Cortex of kidney (tissue), 1 donor: ENCODE measurements at places on chromosomes 16 and 17.

DNA sequence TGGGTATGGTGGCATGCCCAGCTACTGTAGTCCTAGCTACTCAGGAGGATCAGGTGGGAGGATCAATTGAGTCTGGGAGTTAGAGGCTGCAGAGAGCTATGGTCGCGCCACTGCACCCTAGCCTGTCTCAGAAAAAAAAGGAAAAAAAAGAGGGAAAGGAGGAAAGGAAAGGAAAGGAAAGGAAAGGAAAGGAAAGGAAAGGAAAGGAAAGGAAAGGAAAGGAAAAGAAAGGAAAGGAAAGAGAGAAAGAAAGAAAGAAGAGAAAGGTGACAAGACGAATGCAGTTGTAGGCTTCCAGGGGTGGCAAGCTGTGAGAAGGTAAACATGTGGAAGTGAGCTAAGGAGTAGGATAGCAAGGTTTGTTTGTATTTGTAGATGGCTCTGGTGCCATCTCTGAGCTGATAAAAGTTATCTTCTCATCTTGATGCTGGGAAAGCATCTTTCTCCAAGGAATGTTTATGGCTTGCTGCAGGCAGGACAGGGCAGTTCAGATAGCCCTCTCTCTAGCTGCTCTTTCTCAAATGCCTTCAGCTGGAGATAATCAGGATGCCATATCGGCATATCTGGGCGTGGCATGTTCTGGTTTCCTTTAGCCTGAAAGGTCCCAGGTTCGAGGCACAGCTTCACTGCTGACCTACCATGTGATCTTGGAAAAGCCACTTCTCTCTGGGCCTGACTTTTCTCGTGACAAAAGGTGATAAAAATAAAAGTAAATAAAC is 2.8 kb upstream of the NOS2 start:
- DNase-seq, result no peak

- DNase-seq, result no peak
Observed at GRCh38 chr17:37389160-37389559, 13.4 kb downstream of the C17orf78 start.

- no peak for DNase-seq
Observed at GRCh38 chr17:48126532-48126850, 18.9 kb downstream of the SNX11 start.

DNA sequence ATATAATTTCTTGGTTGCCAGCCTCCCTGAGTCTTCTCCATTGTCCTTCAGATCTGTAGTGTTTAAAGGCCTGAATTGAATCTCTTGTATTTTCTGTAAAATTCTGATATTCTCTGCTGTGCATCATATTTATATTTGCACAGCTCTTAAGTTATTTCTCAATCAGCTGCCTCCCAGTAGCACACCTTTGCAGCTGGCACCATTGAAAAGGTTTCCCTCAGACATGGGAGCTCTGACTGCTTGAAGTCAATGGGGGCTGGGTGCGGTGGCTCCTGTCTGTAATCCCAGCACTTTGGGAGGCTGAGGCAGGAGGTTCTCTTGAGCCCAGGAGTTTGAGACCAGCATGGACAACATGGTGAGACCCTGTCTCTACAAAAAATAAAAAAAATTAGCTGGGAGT is 40.4 kb downstream of the PITPNC1 start:
- DNase-seq, result no peak

- no peak for DNase-seq
Observed at GRCh38 chr17:34672176-34672785, 92.9 kb downstream of the TMEM132E start.

GRCh38 chr17:41367426-41368075 is 2.1 kb downstream of the KRT33B start:
- DNase-seq, result no peak

DNA sequence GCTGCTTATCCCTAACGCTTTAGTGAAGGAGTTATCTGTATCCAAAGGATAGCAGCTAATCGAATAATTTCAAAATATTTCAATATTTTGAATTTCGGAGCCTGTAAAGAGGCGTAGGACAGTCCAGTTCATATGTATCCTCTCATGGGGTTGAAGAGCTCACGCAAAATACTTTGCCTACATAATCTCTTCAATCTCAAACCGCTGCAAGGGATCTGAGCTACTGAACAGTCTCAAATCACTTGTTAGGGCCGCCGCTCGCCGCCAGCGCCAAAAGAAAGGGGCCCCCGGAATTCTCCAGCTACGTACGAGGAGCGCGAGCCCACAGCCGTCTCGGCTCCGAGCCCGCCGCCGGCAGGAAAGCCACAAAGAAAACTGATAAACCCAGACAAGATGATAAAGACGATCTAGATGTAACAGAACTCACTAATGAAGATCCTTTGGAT is 601 bp upstream of the RFWD3 start:
- DNase-seq, result no peak

GRCh38 chr16:81492311-81492761 is 47.7 kb downstream of the CMIP start:
- no peak for DNase-seq

DNA sequence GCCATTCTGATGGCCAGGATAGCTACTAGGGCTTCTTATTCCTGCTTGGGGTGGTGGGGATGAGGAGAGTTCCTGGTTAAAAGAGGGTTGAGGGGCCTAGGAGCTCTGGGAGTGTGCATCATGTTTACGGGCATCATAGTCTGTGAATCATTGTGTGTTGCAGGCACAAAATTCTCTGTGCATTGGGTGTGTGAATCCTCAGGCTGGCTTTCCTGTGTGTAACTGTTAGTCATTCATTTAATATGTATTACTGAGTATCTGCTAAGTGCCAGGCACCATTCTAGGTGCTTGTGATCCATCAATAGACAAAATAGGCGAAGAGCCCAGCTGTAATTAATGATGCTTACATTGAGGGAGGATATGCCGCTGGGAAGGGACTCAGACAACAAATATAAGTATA is 5.8 kb downstream of the PPY start:
- DNase-seq, result no peak

DNA sequence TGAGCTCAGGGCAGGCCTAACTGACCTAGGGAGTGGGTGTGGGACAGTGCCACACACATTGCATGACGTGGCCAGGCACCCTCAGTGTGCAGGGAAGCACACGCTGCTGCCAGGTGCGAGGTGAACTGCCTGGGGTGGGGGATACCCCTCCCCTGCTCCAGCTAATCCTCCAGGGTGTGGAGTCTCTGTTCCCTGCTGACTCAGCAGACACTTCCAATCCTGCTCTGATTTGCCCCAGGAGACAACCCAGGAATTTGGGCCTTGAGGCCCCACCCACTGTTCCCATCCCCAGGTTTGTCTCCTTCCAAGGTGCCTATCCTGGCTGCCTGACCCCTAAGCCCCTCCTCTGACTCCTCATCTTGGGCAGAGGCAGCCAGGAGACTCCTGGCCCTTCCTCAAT is 10.7 kb downstream of the DLX3 start:
- no peak for DNase-seq

- DNase-seq, result no peak
Observed at GRCh38 chr17:38958756-38959155, 8.4 kb downstream of the FBXO47 start.

- DNase-seq, result no peak
Observed at GRCh38 chr17:63623786-63624530, 1.7 kb downstream of the MAP3K3 start.

GRCh38 chr17:83064021-83064731 is 15.2 kb upstream of the METRNL start:
- no peak for DNase-seq

DNA sequence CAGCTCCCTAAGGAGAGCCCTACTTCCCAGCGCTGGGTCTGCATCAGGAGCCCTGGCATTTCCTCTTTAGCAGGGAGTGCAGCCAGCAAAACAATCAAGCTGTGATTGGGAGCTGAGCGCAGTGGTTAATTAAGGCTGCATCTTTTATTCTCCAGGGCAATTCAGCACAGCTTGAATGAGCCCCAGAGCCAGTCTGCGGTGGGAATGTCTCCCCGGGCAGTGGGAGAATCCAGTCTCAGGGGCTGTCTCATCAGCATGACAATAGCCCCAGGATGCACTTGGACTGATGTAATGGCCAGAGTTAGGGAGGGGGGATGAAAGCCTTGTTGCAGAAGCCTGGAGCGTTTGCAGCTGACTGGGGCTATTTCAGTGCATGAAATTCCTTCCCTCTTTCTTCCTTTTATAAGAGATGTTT is 292.6 kb upstream of the SOX9 start:
- DNase-seq, result no peak

GRCh38 chr17:68289473-68289872 is 1.5 kb downstream of the SLC16A6 start:
- no peak for DNase-seq

DNA sequence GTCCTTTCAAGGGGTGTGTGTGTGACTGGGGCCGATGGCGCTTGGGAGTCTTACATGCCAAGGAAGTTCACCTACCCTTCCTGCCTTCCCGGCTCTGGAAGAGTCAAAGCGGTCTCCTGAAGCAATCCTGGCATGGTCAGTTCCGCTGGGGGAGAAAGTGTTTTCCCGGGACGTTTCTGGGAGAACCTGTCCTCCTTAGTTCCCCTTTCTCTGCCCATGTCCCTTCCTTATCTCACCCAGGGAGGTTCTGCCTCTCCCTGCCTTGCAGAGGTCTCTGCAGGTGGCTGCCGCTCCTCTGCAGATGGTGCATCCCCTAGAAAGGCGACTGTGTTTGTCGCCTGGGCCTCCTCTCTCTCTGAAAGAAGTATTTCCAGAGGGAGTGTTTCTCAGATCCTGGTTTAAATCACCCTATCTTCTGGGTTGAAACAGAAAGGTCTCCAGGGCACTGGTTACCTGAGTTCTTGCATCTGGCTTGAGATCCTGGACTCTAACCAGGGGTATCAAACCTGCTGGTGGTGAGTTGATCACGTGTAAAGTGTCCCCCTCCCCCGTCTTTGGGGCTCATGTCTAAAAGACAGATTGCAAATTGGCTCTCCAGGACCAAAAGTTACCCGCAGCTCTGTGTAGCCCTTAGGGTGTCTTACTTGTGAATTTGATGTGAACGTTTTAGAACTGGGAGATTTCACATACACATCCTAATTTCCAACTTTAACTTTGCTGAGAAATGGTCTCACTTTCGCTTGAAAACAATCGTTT is 1.9 kb downstream of the PRKCB start:
- no peak for DNase-seq

GRCh38 chr17:81481073-81481799 is 31.4 kb downstream of the ACTG1 start:
- no peak for DNase-seq

GRCh38 chr17:62966426-62967204 is 580 bp downstream of the TANC2 start:
- DNase-seq, result no peak

GRCh38 chr16:9042964-9043680 is 48.3 kb upstream of the HAPSTR1 start:
- no peak for DNase-seq

GRCh38 chr17:28204751-28205150 is 114.2 kb upstream of the TMEM97 start:
- DNase-seq, result no peak

GRCh38 chr17:47785538-47786123 is 36.0 kb downstream of the OSBPL7 start:
- DNase-seq, result no peak

- DNase-seq, result no peak
Observed at GRCh38 chr17:80002690-80003490, 32.8 kb downstream of the TBC1D16 start.

DNA sequence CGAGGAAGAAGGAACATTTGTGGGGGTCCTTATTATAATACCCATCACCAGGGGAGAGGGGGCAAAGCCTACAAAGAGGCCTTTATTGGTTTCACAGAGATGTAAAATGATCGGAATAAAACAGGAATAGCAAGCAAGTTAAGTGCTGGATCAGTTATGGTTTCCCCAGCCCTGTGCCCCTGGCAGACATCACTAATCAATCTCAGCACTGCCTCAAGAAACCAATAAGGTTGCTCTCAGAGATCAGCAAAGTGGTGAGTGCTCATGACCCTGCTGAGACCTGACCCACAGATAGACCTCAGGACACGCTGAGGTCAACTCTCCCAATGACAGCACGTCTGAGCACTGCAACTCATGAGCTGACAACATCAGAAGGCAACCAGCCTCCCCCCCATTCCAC is 66.3 kb downstream of the ZNF423 start:
- no peak for DNase-seq

- DNase-seq, result no peak
Observed at GRCh38 chr17:73420897-73421296, 109.1 kb upstream of the CDC42EP4 start.

DNA sequence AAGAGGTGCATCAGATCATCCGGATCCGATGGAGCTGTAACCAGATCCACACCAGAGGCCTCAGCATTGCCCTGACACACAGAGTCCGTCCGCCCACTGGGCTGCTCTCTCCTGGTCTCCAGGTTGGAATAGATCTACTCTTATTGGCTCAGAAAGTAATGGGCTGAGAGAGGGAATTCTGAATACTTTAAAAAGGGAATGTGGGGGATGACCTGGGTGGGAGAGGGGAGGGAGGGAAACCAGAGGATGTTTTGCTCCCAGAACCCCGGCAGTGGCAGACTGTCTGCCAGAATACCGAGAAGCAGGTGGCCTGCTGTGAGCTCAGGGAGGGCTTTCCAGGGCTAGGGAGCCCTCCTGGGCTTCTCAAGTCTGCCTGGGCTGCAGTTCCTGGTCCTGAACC is 126.5 kb downstream of the ENGASE start:
- DNase-seq, result no peak

DNA sequence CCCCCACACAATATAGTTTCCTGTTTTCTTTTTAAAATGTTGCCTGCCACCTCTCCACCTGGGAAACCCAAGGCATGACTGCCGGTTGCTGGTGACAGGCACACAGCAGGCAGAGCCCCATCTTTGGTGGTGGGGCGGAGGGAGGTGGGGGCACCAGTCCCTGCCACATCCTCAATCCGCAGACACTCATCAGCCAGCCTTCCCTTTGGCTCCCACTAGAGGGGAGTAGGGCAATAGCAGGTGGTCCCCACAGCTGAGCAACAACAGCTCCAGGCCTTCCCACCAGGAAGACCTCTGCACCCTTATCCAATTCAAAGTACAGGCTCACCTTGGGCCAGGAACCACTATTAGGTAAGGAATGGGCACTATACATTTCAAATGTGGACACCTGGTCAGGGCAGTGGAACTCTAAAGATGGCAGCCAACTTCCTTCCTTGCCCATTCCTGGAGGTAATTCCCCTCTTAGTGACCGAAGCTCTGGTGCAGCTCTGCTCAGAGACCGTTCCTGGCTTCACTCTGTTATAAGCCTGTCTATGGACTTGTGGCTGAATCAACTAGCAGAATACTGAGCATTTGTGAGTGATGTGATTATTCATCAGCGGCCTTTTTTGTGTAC is 13.9 kb downstream of the RECQL5 start:
- no peak for DNase-seq

DNA sequence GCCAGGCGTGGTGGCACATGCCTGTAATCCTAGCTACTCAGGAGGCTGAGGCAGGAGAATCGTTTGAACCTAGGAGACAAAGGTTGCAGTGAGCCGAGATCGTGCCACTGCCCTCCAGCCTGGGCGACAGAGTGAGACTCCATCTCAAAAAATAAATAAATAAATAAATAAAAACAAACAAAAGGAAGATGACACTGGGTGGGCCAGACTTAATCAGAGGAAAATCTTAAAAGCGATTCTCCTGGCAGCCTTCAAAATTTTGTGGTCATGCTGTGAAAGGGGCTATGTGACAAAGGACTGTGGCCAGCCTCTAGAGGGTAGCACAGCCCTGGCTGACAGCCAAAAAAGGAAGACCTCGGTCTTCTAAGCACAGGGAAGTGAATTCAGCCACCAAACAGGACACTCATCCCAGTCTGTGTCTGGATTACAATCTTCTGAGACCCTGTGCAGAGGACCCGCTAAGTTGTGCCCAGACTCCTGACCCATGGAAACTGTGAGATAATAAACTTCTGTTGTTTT is 391.1 kb downstream of the CNTNAP4 start:
- no peak for DNase-seq
